ENCODE measurements at places on chromosomes 6 and 20. TPM values are rescaled to one million over a fixed set of nuclear protein-coding genes. Genes with fewer than 3 reads are reported as not detected.

The SLA2 gene
- polyA plus RNA-seq, result not detected

The INSM1 gene
- polyA plus RNA-seq, result not detected

The KCNK16 gene
- polyA plus RNA-seq, result not detected

The TAP1 gene
- polyA plus RNA-seq, result 58.4 TPM

The MYB gene
- polyA plus RNA-seq, result 0.11 TPM

The GRM1 gene
- polyA plus RNA-seq, result 0.01 TPM

The FAM83C gene
- polyA plus RNA-seq, result not detected

The ADGRF4 gene
- not detected for polyA plus RNA-seq

The SLC24A3 gene
- polyA plus RNA-seq, result 0.94 TPM

The ABHD16A gene
- 53.3 TPM for polyA plus RNA-seq

The RNF39 gene
- polyA plus RNA-seq, result not detected

The ID1 gene
- 126 TPM for polyA plus RNA-seq

The HLA-DPB1 gene
- 11.2 TPM for polyA plus RNA-seq

The C6orf163 gene
- polyA plus RNA-seq, result 0.78 TPM

The GID8 gene
- polyA plus RNA-seq, result 23.1 TPM

The ADAM33 gene
- 53.8 TPM for polyA plus RNA-seq

The CDH26 gene
- 0.17 TPM for polyA plus RNA-seq

The RSPO4 gene
- 0.52 TPM for polyA plus RNA-seq

All from BJ (cell line).